ENCODE measurements at places on chromosomes 7 and 10.

GRCh38 chr10:33073641-33074415, 115.8 kb upstream of the ITGB1 start:
- no peak for DNase-seq

DNA sequence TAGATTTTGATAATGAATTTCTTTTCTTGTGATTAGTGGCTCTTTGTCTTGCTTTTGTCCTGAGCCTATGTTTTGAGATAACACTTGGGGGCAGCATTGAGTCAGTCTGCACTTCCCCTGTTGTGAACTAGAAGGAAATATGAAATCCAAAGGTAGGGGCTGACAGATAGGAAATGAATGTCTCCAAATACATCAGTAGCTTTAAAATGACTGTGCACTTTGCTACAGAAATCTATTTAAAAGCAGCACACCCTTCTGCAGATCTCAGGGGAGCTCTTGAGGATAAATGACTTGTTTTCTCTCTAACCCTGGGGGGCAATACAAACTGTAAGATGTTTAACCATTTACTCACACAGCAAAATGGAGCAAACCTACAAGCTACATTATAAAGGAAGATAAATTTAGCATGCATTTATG, 176.0 kb upstream of the MYO3A start:
- DNase-seq, result no peak

DNA sequence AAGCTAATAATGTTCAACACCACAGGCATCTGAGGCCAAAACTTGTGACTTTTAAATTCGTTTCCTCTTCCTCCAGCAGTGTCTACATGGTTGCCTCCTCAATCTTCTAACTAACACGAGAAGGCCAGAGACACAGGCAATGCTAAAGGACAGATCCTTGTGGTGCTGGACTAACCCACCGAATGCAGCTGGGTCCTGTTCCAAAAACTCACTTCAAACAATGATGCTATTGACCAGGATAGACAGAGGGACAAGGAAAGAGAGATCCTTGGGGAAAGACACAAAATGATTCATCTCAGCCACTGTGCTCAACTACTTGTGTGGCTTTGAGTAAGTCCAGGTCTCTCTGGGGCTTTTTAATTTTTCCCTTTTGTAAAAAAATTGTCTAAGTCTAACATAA, 107.6 kb downstream of the KCNMA1 start:
- no peak for DNase-seq

- DNase-seq, result no peak
These were observed 115.1 kb downstream of the CCNY start for GRCh38 chr10:35451151-35452016.

DNA sequence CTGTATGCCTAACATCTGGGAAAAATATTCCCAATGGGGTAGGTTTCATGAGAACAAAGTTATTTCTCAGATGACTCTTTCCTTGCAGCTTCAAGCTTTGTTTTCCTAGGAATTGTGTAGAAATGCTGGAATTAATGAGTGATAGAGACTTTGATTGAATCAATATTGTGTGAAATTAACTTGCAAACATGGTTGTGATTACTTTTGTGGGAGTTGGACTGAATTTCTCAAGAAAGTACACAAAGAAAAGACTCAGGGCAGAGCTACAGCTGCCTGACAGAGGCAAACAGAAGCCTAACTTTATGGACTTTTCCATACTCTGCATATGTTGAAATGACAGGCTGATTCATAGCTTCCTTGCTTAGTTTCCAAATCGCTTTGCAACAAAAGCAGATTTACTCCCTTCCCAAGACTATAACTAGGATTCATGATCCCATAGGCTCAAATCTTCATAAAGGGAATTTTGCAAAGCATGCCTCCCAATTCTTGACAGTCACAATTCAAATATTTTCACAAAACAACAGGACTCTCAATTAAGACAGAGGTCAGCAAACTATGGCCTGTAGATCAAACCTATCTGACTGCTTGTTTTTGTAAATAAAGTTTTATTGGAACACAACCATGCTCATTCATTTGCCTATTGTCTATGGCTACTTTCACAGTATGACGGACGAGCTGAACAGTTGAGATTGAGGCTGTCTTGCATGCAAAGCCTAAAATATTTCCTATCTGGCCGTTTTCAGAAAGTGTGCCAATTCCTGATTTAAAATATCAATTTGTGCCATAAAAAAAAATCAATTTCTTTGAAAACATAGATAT, 27.6 kb downstream of the NRP1 start:
- no peak for DNase-seq

DNA sequence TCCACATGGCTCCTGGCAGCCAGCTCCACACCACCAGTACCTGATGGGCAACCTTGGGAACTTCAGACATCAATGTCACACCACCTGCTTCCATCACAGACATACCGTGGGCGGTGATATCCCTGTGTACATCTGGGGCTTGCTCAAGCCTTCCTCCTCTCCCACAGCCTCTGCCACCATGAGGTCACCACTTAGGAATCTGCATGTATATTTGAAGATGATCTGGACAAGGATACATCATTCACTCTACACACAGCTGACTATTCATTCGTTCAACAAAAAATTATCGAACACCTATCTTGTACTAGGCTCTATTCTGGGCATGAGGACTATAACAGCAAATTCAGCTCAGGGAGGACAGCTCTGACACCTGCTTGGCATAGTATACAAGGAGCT, 6.8 kb downstream of the DLG5 start:
- no peak for DNase-seq

- no peak for DNase-seq
These were observed 20.0 kb downstream of the HYAL4 start for GRCh38 chr7:123864966-123865365.

DNA sequence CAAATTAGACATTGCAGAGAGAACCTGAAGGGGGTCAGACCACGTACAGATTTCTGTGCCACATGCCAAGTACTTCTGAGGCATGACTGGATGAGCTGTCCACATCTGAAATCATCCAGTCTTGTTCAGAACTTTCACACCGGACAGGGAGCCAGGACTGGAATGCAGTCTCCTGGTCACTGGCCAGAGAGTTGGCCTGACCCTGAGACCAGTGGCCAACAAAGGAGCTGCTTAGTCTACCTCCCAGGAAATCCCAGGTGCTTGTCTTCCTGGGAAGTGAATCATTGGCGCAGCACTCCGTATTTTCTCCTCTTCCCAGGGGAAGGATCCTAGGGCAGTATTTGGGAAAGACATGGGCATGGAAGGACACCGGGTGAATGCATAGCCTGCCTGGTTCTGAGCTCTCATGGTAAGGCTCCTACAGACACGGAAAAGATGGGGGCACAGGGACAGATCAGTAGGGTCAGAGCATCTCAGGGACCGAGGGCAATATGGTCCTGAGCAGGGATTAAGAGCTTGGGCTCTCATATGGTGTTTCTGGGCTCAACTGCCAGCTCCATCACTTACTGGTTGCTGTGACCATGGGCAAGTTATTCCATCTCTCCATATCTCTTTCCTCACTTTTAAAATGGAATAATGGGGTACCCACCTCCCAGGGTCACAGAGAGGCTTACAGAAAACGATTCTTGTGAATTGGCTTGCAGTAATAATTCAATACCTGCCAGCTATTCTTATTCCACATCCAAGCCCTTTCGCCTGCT, 1.3 kb upstream of the SCD start:
- no peak for DNase-seq

- DNase-seq, result no peak
These were observed 38.8 kb downstream of the PSAP start for GRCh38 chr10:71812016-71812912.
